ENCODE measurements at places on chromosomes 3 and 15.

DNA sequence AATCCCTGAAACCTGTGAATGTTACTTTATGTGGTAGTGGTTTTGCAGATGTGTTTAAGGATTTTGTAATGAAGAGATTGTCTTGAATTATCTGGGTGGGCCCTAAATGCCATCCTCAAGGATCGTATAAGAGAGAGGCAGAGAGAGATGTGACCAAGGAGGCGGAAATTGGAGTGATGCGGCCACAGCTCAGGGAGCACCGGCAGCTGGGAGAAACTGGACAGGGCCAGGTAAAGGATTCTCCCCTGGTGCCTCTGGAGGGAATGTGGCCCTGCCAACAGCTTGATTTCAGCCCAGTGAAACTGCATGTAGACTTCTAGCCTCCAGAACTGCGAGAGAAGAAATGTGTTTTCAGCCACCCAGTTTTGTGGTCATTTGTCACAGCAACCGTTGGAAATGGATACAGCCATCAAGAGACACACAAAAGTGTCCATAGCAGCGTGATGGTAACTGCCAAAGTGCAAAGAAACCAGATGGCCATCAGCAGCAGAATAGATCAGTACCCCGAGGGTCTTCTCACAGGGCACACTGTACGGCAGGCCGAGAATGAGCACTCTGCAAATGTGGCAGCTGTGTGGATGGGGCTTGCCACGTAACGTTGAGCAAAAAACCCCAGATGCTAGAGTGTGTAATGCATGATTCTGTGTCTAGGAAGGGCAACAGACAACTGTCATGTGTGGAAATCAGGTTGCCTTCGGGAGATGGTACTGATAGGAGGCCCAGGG, 12.2 kb downstream of the APBA2 start:
- no peak for DNase-seq

DNA sequence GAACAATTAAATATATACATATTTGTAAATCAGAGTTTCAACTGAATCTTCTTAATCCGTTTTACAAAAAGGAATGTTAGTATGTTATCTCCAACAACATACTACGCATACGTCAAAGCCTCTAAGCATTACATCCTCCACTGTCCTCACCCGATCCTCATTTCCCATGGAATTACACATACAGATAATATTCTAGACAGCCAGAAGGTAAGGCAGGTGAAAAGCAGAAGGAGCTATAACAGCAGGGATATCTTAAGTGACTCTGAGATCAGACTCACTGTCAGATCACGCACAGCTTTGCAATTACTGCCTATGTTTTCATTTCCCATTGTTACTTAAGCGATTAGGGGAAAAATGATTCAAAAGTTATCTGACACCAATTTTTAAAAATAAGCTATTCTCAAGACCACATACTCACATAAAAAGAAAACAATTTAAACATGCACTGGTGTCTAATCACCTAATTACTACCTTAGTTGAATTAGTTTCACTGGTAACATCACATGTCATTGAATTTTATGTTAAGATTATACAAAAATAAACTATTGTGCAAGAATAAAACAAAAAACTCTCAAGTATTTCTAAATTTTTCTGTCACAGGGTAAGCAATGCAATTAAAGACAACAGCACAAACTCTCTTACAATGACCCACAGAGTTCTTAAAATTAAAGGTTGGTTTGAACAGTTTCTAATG, 92.8 kb downstream of the TBL1XR1 start:
- no peak for DNase-seq

- DNase-seq, result no peak
Measured at GRCh38 chr3:170044795-170045244, 7.0 kb downstream of the GPR160 start.

GRCh38 chr3:66227915-66228314, 7.1 kb downstream of the SLC25A26 start:
- no peak for DNase-seq

- no peak for DNase-seq
Measured at GRCh38 chr3:6791161-6791560, 69.8 kb upstream of the GRM7 start.

DNA sequence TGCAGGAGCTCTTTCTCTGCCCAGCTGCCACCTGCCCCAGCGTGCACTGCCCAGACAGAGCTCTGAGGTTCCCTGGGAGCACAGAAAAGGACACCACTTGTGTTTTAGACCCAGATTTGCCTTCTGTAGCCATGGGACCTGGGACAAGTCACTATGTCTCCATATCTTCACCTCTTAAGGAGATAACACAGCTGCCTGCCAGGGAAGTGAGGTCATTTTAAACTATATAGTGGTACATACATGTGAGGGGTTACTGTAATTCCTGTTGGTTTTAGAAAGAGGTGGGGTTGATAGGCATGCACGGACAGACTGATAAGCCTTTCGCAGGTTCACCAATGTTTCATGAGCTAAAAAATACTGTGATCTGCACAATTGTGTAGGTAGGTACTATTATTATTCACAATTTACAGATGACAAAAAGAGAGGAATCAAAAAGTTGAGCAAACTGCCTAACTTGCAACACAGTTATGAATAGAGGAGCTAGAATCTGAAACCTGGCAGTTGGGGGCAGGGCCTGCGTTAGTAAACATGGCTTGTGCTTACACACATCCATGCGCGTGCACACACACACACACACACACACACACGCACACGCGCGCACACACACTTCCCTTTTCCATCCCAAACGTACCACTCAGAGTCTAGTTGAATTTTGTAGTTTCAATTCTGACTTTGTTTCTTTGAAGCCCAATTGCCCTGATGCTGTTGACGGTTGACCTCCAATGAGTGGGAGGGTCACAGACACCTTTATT, 193.6 kb downstream of the FAM43A start:
- DNase-seq, result no peak

DNA sequence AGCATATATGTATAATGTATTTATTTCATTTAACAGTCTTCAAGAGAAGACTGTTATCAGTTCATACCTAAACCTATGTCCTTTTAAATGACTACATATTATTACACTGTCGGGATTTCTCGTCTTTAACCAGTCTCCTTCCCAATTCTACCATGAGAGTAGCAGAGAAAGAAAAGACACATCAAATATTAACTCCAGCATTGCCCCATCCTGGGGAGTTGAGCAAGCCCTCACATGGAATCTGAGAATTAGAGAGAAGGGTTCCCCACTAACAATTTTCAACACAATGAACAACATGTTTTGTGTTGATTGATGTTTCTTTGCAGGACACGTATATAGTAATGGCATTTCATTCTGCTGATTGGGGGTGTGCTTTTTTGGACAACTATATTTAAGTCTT, 257.4 kb downstream of the ADAMTSL3 start:
- no peak for DNase-seq

GRCh38 chr3:23283625-23284024, 80.5 kb downstream of the UBE2E2 start:
- DNase-seq, result no peak

Measured in skeletal muscle cell (primary cell).